ENCODE measurements at places on chromosomes 4 and X.

GRCh38 chr4:21888195-21888976 lies 60.2 kb downstream of the KCNIP4 start:
- no peak for DNase-seq

DNA sequence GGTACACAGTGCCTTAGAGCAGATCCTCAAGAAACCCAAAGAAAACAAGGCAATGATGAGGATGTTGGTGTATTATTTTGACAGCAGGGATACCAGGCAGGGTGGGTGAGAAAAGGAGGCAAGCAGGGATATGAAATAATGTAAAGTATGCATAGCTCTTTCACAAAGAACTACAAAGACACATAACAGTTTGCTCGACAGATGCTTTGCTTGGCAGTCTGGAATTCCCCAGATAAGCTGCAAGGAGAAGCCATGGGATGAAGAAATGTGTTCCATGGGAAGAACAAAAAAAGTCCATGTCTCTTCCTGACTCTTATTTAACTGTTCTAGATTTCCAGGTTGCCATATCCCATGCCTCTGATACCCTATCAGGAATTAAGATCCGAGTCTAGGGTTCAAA lies 75.4 kb downstream of the FAM13A start:
- no peak for DNase-seq

GRCh38 chrX:123454712-123455431 lies 270.8 kb downstream of the GRIA3 start:
- DNase-seq: no peak

GRCh38 chrX:142593361-142593862 lies 388.3 kb upstream of the MAGEC2 start:
- no peak for DNase-seq

DNA sequence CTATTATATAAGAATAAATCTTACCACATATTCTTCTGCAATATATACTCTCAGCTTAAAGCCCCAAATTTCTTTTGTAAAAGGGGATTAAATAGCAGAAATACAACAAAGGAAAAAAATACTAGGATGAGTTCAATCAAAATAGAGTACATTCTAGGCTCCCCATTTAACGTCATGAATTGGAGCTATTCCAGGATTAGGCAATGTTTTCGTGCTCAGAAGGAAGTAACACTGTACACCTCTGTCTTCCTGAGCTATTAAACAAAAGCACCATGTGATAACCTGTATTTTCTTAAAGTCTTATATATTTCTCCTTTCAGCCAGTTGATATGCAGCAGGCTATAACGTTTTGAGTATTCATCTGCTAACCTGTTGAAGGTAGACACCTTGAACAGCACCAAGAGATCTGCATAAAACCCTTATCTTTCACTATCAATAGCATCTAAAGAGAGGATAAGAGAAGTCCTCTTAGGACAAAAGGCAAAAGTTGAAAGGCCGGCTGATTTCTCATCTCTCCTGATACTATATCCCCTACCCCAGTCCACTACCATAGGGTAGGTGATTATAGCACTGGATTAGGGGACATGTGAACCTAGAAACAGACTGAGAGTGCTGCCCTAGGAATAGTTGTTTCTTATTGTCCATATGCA lies 31.5 kb downstream of the TEC start:
- no peak for DNase-seq

GRCh38 chrX:585115-585808 lies 45.3 kb upstream of the SHOX start:
- DNase-seq: no peak

- DNase-seq: no peak
Observed at GRCh38 chr4:40800064-40800463, 50.3 kb downstream of the NSUN7 start.

GRCh38 chr4:94634271-94634670 lies 123.5 kb upstream of the BMPR1B start:
- no peak for DNase-seq

DNA sequence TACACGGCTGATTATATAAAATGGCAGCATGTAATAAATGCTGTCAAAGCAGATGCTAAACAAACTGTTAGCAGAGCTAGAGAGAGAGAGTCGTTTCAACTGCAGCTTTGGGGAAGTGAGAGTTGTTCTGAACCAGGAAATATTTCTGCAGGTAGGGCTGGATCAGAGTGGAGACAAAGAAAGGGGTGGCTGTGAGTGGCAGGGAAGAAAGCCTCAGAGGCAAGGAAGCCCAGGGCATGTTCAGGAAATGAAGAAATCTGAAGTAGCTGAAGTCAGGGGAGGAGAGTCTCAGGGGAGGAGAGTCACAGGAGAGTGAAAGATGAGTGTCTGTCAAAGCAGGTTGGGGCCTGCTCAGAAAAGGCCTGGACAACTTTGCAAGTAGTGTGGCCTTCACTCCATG lies 48.4 kb upstream of the RPS6KA3 start:
- DNase-seq: no peak

DNA sequence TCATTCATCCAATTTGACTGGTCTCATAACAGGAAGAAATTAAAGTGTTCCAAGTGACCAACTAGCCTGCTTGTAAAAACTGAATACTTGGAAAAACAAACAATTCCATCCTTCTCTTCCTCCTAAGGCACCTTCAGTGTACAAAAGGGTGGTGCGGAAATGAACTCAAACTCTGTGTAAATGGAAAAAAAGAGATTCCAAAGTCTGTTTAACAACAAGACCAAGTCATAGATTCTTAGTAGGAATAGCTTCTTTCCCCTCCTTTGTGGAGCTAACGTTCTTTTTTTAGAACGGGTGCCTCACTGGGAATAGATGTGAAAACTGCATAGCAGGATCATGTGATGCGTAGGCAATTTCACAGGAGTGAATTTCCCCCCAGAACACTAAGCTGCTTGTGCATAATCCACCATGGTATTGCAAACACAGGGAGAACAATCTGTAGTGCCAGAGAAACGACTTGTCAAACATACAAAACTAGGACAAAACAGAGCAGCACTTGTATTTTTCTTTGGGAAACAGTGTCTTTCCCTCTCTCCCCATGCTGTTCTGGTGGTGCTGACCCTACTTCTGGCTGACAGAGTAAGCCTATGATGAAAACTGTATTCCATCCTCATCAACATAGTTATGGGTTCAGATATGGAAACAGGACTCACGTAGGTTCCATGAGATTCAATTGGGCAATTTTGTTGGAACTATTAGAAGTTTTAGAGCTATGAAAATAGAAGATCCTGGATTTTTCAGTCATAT lies 13.2 kb upstream of the SOD3 start:
- DNase-seq: no peak

GRCh38 chrX:130645955-130646583 lies 244.3 kb downstream of the RBMX2 start:
- DNase-seq: peak; percentile 2

DNA sequence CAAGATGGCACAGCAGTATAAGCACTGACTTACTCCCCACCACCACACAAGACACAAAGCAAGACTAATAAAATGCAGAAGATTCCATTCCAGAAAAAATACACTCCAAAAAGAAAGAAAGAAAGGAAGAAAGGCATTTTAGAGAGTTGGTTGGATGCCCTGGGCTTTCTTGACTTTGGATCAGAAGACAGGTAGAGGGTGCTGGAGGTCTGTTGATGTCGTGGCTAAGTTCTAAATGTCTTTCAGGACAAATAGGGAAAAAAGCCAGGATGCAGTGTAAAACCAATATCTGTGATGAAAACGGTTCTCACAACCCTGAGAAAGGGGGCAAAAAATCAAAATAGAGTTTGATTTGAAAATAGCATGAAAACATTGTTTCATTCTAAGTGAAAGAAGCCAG lies 555.2 kb upstream of the PRKX start:
- DNase-seq: no peak

- DNase-seq: no peak
Observed at GRCh38 chrX:10509397-10509796, 111.0 kb downstream of the MID1 start.

DNA sequence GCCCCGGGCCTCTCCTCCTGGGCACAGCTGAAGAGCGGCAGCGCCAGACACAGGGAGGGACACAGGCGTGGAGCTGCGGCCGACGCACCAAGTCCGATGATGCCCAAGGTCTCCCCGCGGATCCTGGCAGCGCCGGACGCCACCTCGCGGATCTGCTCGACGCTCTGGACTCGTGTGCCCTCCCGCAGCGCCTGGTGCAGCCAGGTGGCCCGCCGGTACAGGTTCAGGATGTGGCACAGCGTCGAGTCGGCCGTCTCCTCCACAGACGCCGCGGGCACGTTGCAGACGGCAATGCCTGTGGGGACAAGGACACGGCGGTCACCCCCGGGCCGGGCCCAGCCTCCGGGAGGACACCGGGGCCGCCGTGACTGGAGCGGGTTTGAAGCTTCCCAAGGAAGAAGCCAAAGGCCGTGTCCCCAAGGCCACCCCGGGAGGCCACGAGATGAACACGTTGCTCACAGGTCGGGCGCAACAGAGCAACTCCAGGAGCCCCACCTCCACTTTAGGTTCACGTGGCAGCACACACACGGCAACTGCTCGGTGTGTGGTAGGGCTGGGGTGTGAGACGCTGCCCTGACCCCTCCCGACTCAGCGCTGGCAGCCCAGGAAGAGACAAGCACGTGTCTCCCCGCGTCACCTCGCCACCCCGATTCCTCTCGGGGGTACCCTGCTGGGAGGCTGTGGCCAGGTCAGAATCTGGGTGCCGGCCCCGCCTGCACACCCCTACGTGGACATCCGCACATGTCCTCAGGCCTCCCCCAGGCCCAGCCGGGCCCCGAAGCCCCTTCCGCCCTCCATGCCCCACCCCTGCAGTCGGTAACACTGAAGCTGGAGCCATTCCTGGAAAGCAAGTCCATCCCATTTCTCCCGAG lies 23.4 kb downstream of the CTBP1 start:
- no peak for DNase-seq

- no peak for DNase-seq
Observed at GRCh38 chr4:3203971-3204431, 45.0 kb upstream of the MSANTD1 start.

DNA sequence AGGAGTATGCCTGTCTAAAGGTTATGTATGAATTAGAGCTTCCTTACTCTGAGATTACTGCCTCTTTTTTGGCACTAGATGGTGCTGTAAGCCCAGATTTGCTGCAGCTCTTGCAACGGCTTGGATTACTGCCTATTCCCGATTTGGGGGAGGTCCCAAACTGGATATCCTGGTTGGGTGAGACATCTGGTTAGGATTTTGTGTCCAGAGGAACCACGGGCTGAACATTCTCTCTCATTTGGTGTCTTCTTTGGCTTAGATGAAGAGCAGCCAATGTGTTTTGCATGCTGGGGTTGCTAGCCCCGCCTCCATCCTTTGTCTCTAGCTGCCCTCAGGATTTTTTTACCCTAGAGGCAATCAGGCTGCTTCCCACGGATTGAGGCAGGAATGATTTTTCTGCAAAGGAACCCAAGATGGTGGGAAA lies 31.9 kb downstream of the F8A1 start:
- DNase-seq: peak; percentile 8

DNA sequence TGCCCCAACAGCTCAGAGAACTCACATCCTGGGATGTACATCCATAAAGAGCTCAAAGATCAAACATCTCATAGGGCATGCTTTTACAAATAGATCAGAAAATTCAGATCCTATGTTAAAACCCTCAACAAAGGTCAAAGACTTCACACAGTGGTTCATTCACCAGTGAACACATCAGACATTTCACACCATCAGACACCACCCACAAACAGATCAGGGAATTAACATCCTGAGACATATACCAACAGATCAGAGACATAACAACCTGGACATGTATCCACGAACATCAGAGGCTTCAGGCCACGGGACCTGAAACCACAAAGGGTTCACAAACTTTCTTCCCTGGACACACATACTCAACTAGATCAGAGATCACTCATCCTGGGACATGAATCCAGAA lies 23.4 kb downstream of the SUV39H1 start:
- DNase-seq: no peak

DNA sequence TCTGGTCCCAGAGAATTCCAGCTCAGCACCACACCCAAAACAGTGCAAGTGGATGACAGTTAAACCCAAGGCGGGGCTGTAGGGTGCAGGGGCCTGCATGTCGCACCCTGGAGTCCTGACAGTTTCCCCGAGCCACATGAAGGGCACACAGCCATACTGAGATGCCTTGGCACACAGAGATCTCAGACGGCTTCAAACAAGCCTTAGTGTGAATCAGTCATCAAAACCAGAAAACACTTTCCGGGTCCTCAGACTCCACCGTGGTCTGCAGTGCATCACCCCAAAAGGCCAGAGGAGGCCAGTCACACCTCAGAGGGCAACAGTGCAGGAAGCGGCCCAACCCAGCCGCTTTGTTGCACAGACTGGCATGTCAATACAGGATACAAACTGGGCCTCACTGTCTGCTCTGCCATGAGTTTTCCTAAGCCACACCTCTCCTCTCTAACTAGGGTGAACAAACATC lies 64.6 kb upstream of the ENPP6 start:
- DNase-seq: no peak

DNA sequence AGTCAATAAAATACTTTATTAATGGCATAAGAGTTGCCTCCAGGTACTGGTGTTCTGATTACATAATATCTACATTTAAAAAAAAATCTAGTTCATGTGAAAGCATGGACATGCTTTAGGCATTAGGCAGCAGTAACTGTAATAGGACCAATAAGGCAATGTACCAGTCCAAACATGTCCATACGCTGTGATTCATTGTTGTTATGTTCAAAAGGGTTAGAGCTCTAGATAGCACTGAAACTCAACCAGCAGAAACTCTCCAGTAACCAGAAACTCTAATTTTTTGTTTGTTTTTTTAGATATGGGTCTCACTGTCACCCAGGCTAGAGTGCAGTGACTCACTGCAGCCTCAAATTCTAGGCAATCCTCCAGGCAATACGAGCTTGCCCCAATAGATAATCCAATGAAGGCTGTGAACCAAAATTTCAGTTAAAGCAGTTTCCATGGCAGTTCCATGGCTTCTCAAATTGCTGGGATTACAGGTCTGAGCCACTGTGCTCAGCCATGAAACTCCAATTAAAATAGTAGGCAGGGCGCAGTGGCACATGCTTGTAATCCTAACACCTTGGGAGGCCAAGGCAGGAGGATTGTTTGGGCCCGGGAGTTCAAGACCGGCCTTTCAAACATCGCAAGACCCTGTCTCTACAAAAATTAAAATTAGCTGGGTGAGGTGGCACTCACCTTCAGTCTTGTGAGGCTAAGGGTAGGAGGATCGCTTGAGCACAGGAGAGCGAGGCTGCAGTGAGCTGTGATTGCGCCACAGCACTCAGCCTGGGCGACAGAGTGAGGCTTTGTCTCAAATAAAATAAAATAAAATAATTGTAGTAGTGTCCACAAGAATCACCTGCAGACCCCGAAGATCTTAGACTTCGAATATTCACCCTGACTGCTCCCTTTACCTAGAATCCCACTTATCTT lies 36.3 kb downstream of the MGARP start:
- no peak for DNase-seq

DNA sequence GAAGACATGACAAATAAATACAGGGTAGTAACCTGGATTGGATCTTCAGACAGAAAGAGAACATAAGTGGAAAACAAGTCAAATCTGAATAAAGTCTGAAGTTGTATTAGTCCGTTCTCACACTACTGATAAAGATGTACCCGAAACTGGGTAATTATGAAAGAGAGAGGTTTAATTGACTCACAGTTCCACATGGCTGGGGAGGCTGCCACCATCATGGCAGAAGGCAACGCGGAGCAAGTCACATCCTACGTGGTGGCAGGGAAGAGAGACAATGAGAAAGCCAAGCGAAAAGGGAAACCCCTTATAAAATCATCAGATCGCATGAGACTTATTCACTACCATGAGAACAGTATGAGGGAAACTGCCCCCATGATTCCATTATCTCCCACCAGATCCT lies 82.8 kb downstream of the USP46 start:
- no peak for DNase-seq

- no peak for DNase-seq
Observed at GRCh38 chr4:30866346-30866745, 146.2 kb downstream of the PCDH7 start.

Measured in HuH-7.5 (cell line).